ENCODE measurements at places on chromosomes 1 and 21.

DNA sequence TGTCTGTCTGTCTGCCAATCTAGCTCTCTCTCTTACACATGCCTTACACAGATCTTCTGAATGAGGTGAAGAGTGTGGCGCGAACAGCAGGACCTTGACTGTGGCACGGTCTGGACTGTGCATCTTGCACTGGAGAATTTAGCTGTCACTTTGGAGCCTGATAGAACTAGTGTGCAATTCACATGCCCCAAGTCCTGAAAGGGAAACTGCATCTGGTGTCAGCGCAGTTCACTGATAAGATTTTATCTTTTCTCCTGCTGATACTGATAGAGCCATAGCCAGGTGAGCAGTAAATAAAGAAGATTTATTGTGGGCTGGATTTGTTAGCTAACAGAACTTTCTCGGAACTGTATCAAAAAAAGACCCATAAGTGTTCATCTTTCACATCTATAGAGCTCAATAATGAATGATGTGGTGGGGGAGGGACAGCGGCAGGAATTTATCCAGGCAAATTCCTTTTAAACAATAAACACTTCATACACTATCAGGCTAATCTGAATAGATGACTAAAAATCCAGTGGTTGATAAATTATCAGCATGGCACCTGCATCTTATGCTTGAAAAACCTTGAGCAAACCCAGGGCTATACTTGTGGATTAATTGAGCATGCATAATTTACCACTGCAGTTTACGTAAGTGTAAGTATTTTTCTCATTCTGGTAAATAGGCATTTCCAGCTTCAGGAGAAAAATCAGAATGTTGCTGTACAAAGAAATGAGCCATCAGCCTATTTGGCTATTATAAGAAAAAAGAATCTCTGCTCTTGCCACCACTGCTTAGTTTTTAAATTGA is 104.1 kb downstream of the NTNG1 start:
- no peak for DNase-seq

DNA sequence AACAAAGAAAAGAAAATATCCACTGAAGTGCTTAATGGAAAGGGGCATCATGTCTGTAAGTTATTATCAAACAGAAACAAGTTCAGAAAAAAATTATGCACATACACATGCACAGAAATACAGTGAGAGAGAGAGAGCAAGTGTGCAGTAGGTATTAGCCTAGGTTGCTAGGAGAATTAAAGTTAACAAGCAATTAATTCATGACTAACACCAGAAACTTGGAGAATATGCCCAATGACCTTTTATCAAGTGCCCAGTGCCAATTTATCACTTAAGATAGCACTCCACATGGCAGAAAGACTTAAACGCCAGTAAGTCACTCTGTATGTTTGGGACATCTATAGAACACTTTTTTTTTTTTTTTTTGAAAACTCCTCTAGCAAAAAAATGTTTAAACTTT is 56.2 kb upstream of the SLC16A1 start:
- DNase-seq = no peak

DNA sequence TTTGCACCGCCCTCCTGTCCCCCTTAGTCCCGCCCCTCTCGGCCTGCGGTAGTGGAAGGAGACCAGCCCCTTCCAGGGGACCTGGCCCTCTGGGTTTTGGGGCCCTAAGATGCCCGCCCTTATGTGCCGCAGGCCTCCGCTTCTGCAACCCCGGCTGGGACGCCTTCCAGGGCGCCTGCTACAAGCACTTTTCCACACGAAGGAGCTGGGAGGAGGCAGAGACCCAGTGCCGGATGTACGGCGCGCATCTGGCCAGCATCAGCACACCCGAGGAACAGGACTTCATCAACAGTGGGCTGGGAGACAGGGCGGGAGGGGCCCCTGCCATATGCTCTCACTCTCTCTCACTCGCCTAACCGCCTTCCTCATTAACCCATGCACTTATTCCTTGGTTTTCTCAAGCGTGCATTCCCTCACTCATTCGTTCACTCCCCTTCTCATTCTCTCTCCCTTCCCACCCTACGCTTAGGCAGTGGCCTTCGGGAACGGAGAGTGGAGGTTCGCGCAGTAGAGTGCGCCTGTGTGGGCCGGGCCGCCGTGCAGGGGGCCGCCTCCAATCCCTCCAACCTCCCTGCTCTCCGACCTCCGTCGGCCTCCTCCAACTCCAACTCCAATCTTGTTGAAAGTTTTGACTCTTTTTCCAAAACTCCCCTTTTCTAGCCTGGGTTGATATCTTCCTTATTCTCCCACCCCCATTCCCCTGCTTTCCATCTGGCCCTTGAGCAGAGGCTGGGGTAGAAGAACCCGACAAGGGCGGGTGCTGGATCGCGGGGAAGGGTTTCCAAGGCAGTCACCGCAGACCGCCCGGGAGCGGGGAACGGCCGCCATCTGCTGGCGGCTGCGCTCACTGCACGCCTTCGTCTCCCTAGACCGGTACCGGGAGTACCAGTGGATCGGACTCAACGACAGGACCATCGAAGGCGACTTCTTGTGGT is 15.2 kb downstream of the BCAN start:
- peak; percentile 75 for DNase-seq

- DNase-seq = no peak
Measured at GRCh38 chr1:63928186-63929105, 154.6 kb downstream of the ROR1 start.

DNA sequence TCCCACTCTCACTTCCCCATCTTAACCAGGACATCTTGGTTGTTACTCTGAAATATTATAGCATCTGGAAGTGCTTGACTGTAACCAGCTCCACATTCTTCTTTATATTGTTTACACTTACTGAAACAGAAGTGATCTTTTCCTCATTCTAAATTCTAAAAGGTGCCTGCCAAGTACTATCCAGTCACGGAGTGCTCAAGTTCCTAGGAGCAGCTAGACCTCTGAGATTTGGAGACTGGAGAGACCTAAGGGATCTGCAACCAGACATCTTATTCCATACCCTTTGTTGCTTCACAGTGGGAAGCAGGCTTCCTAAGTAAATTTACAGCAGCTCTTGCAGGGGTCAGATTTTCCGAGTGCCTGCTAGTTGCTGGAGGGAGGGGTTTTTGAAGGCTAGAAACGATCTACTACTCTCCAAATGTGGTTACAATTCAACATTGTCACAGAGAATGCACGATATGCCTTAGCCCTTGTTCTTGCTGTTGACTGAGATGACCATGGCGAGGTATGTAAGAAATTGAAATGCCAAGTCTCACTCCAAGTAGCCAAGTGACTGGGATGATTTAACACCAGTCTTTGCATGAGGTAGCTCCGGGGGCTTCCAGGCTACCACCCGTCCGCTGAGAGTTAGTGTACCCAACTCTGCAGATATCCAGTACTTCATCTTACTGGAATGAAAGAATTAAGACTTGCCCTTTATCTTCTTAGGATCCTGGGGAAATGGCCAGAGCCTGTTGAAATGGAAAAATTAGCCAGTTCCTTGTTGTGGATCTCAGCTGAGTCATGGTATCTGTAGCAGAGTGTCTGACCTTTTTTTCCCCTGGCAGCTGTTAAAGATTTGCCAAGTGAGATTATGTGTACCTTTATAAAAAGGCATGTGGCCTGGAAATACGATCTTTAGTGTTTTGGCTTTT is 150.8 kb downstream of the MAST2 start:
- no peak for DNase-seq

DNA sequence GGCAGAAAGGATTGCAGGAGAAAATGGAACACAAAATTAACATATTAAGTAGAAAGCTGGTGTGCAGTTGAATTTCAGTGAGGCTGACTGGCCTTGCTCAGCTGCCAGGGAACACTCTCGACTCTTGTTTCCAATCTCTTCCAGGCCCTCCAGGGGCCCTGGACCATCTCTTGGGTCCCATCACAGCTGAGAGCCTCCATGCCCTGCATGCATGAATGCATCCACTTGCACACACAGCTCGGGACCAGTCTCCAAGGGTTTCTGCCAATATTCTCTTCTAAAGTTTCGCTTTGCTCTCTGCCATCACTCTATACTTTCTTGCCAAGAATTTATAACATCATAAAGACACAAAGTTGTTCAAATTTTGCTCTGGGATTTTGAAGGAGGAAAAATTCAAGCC is 200.3 kb downstream of the DSCAM start:
- no peak for DNase-seq

GRCh38 chr1:245961137-245961540 is 545.9 kb downstream of the SMYD3 start:
- DNase-seq = no peak
